ENCODE measurements at places on chromosomes 3 and 15.

DNA sequence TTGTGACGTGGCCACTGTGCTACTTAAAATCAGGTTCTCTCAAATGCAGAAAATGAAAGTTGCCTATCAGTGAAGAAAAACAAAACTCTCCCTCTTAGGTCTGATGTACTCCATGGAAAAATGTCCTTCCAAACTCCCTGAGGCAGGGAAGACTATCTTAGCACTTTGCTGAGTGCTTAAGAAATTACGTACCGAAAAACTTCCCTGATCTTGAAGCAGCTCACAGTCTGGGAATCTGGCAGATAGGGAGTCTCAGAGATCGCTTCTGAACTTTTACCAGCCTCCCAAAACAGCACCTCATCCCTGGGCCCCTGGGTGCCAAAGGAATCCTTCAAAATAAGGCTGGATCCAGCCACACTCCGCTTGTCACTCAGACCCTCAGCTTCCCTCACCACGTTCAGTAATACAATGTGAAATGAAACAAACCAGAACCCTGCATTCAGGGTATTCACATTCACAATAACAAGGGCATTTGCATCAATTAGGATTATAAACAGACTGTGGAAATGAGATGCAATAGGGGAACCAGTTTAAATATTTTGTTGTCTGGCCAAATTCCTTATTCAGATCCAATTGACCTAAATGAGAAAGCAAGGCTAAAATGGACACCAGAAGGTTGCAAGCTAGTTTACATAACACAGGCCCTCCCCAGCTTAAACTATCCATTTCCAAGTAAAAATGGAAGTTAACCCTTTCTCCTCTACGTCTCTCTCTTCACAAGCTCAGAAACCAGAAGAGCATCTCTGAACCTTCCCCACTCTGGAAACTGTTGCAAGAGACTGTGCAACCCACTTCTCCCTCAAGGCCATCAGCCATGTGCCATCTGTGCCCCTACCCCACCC lies 20.9 kb downstream of the OSBPL10 start:
- no peak for DNase-seq

GRCh38 chr3:197007296-197007940 lies 22.2 kb downstream of the MELTF start:
- DNase-seq: no peak

DNA sequence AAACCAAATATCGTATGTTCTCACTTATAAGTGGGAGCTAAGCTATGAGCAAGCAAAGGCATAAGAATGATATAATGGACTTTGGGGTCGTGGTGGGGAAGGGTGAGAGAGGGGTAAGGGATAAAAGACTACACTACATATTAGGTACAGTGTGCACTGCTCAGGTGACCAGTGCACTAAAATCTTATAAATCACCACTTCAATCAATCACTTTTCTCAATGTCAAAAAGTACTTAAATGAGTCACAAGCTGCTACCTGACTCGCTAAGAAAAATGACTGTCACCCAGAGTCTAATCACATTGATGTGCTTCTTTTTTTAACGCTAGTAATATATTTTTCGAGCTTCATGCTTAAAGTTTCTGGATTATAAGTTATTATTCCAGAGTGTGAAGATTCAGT lies 95.5 kb downstream of the CBLB start:
- DNase-seq: no peak

DNA sequence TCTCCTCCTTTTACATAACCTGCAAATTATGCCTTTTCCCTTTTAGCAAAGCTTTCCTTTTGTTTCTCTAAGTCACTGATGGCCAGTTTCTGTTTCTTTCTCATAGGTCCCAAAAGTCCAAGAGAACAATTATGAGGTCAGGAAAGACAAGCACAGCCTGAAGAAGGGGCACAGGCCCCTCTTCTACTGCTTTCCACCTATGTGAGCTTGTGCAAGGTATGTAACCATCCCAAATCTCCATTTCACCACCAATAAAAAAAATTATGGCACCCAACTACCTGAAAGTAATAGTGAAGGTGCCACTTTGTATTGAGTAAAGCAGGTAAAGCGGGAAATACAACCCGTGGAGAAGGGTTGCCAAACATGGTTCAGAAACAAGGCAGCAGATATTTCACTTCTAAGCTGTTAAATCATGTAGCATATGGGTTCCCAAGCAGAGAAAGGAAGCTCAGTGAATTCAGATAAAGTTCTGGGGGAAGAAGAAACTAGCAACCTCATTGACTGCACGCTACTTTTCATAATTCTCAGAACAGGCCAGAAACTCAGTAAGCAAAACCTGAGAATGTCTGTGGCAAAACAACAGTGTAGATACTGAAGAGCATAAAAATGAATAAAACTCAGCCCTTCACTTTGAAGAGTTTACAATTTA lies 4.2 kb downstream of the PLOD2 start:
- DNase-seq: no peak

GRCh38 chr3:11482021-11482420 lies 161.7 kb downstream of the VGLL4 start:
- DNase-seq: no peak

- DNase-seq: no peak
These were observed 12.2 kb upstream of the CHSY1 start for GRCh38 chr15:101264011-101264410.

GRCh38 chr3:195411836-195412235 lies 31.0 kb downstream of the ACAP2 start:
- DNase-seq: no peak

- no peak for DNase-seq
These were observed 65.7 kb downstream of the OCA2 start for GRCh38 chr15:28033443-28033842.

GRCh38 chr3:50323092-50323600 lies 601 bp upstream of the HYAL2 start:
- DNase-seq: no peak

- DNase-seq: no peak
These were observed 29.5 kb downstream of the KLHL24 start for GRCh38 chr3:183664913-183665381.

DNA sequence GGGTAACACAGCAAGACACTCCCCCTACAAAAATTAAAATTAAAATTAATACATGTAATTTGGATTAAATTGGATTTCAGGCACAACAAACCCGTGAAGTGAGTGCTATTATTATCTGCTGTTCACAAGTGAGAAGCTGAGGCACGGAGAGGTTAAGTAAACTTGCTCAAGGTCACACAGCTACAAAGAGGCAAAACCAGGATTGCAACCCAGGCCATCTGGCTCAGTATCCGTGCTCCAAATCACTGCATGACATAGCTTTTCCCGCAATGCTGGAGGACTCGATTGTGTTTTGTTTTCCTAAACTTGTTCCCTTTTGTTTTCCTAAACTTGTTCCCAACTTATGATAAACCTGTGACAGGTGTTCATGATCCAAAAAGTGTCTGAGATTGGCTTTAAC lies 19.9 kb upstream of the C15orf39 start:
- DNase-seq: no peak

- DNase-seq: no peak
These were observed 304.4 kb downstream of the FGF12 start for GRCh38 chr3:192422997-192423342.

GRCh38 chr3:72303926-72304325 lies 519.0 kb upstream of the PROK2 start:
- no peak for DNase-seq

- DNase-seq: no peak
These were observed 32.4 kb downstream of the MLH1 start for GRCh38 chr3:37025561-37026335.

GRCh38 chr15:52492132-52492531 lies 36.5 kb downstream of the MYO5A start:
- DNase-seq: no peak

DNA sequence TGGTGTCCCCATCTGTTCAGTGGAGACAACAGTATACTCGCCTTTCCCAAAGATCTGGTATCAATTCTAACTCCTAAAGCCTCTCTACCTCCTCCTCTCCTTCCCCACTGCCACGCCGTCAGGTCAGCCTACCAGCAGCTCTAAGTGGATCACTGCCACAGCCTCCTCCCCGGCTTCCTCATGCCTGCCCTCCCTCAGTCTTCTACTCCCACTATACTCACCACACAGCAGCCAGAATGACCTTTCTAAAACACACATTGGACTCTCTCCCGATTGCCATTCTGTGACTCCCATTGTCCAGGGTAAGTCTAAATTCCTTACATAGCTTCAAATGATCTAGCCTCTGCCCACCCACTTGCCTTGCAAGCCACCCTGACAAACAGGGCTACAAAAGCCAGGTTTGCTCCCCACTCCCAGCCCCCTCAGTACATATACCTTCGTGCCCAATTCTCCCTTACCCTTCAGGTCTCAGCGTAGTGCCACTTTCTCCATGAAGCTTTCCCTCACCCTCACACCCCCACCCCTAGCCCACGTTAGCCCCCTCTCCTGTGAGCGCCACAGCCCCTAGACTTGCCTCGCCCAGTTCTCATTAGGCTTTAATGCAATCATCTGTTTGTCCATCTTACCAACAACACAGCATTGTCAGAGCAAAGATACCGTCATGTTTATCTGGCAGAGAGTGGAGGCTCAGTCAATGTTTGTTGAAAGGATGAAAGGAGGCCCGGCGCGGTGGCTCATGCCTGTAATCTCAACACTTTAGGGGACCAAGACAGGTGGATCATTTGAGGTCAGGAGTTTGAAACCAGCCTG lies 9.5 kb upstream of the SEMA7A start:
- no peak for DNase-seq

DNA sequence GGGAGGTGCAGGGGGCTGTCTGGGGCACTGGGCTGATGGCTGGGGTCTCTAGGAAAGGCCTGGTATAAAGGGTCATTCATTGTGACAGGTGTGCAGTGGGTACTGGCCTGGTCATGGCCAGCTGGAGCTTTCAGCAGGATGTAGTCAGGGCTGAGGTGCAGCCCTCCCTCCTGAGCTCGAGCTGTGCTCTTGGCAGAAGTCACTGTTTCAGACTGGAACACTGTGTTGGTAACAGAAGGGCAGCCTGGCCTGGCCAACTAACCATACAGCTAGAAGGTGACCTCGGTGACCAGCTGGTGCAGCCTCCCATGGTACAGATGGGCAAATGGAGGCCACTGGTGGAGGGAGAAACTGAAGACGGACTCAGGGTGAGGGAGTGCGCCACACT lies 34.4 kb upstream of the LCTL start:
- DNase-seq: no peak

DNA sequence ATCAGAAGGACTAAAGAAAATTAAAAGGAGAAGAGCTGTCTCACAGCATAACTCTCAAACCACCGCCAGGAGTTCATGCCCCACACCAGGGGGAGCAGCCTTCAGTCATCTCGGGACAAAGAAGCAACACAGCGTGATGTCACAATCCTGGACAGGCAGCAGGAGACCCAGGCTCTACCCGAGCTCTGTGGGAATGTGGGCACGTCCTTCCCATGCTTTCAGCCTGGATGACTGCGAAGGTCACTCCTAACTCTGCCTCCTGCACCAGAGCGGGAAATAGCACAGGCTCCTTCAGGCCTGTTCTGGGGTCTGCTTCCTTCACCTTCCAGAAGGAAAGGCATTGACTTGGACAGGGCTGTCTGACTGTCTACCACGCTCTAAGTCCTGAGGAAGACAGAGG lies 31.3 kb downstream of the NOX5 start:
- no peak for DNase-seq

DNA sequence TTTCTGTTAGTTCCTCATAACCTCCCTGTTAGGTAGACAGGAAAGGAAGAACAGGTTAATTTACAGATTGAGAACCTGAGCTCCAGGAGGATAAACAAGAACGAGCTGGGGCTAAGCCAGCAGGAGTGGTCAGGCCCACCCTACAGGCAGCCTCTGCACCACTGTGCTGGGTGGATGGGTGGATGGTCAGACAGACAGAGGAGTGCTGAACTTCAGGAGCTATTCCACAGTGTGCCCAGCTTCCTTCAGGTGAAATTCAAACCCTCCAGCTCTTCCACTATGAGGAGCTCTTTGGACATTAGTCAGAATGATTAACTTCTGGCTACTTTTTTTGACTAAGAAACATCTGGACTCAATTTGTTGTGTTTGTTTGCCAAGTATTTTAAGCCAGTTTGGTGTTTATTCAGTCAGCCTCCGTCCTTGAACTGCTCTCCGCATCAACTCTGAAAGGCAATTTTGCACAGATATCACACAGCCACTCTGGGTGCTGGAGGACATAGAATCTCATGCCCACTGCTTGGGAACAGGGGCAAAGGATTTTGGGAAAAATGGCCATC lies 361.9 kb downstream of the CLSTN2 start:
- DNase-seq: no peak

DNA sequence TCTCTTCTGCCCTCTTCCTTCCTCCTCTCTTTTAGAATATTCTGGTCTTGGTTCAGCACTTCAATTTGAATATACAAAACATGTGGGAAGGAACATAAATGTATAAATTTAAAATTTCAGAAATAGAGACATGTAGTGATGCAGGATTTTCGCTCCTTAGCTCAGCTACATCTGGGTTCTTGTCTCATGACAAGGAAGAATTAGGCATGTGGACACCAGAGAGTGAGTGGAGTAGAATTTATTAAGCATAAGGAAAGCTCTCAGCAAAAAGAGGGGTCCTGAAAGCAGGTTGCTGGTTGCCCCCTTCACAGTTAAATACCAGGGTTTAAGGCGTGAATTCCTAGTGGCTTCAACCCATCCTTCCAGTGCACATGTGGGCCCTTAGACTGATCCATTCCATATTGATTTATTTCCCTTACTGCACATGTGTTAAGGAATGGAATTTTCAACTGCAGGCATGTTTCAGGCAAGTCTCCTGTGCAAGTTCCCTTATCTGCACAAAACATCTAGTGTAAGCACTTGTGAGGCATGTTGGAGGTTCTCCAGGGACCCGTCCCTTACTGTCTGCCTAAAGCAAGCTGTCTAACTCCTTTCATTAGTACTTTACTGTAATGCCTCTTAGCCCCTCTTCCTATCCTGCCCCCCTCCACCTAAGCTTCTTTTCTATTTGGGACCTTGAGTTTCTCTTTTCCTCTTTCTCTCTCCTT lies 133.2 kb upstream of the STRIT1 start:
- no peak for DNase-seq

- DNase-seq: no peak
These were observed 185.9 kb downstream of the MEGF11 start for GRCh38 chr15:66067687-66068086.

- peak; percentile 36 for DNase-seq
These were observed 20.5 kb downstream of the WDR73 start for GRCh38 chr15:84633311-84634227.

DNA sequence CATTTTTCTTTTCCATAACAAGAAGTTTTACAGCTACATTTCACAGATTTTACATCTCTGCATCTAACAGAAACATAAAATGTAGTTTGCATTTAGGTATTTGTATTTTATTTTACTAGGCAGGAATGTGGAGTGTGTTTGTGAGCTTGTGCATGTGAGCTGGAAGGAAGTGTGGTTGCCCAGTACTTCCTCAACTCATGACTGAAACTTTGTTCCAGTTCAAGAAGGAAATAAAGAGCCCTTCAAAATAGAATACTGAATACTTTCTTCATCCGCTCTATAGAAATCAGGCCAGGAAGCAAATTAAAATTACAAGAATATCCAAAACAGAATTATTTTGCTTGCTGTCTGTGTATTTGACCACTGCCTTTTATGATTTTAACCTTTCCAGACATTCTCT lies 81.3 kb downstream of the CHL1 start:
- no peak for DNase-seq

DNA sequence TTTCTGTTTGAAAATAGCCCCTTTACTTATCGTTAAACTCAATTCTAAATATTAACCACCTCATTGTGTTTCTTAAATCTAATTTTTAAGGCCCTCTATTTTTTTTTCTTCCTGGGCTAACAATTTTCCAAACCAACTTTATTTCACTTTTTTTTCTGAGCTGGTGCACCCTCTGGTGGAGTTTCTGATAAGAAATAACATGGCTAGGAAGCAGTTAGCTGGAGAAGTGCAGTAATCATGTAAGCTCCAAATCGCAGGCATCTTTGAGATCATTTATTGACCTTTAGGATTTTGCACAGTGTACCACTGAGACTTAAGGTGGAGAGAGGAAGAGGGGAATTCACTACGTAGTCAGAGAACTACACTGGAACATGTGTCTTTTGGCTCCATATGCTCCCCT lies 6.4 kb downstream of the TMEM207 start:
- DNase-seq: no peak
